ENCODE measurements at places on chromosomes 7 and 10.

GRCh38 chr7:36967387-36967786 lies 243.1 kb upstream of the AOAH start:
- no peak for DNase-seq

DNA sequence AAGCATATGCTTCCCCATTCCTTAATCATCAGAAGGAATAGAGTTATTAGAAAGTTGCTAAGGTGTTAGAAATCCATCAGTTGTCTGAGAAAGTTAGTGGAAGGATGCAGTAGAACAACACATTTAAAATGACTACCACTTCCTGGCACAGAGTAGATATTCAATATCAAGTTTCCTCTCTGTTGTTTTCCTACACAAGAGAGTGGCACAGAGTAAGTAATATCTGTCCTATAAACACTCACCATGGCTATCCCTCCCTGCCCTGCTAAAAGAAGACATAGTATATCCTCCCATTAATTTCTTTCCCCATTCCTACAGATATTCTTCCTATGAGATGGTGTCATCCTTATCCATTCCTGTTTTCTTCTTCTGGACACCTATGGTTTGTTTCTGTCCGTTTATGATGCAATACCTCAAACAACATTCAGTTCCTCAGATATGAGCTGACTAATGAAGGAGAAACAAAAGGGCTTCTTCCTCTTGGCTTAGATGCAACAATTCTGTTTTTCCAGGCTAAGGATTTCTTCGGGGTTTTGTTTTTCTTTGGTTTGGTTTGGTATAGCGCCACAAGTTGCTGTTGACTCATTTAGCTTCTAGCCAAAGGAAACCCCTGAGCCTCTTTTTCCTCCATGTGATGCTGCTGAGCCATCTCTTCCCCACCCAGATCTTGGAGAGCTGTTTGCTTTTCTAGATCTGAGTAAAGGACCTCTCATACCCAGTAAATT lies 32.9 kb upstream of the BPGM start:
- DNase-seq: no peak

DNA sequence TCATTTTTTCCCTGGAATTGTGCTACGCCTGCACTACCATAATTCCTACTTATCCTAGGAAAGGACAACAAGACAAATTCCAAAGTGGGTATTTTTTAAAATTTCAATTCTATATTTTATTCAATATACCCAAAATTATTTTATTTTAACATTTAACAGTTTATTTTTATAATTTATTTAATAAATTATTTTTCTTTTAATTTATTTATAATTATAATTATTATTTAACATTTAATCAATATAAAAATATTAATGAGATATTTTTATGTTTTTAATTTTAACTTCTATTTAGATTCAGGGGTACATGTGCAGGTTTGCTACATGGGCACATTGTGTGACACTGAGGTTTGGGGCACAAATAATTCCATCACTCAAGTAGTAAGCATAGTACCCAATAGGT lies 65.6 kb upstream of the VSTM2A start:
- DNase-seq: no peak

DNA sequence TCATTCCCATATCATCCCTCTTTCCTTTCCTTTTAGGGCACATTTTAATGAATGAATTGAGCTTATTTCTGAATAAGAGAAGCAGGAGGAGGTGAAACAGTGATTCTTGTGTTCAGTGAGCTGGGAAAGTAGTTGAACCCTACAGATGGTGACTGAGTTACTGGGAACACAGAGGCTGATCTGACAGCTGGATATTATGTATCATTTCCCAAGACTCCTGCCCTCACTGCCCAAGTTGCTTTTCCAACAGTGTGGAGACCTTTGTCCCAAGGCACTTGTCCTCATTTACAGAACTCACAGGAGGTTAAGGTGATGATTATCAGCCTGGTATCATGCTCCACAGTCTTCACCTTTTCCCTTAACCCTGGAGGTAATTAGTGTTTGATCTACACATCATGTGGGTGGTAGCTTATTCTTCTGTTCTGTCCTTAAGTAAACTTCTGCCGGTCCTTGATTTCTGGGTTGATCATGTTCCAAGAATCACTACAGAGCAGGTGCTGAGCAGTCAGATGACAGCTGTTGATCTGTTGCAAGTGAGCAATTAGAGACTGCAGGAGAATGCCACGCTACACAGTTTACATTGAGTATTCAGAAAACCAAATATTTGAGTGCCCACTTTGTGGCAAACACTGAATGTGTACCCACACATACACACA lies 2.6 kb downstream of the PRLHR start:
- peak; percentile 55 for DNase-seq

- no peak for DNase-seq
These were observed 1.6 kb downstream of the FZD8 start for GRCh38 chr10:35640474-35640873.

DNA sequence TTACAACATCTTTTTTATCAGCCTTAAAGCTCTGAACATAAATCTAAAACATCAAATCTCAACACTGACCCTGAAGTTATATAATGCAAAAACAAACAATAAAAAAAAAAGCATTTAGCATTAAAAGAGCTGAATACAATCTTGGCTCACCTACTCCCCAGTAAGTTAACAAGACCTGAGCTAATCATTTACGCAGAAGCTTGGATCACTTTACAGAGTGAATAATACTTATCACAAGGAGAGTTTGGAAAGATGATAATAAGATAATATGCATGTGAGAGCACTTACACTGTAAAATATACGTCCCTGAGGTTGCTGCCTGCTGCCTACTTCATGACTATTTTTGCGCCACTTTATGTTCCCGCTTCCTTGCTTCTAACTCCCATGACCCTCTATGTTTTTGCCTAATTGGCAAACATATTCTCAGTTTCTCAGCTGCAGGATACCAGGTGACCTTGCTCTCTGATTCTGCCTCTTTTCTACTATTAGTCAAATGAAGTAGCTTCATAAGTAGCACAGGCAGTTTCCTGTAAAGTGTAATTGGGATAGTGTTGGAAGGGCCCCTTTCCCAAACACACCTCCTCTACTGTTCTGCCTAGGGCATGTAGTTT lies 333.6 kb downstream of the LRRTM3 start:
- DNase-seq: no peak

DNA sequence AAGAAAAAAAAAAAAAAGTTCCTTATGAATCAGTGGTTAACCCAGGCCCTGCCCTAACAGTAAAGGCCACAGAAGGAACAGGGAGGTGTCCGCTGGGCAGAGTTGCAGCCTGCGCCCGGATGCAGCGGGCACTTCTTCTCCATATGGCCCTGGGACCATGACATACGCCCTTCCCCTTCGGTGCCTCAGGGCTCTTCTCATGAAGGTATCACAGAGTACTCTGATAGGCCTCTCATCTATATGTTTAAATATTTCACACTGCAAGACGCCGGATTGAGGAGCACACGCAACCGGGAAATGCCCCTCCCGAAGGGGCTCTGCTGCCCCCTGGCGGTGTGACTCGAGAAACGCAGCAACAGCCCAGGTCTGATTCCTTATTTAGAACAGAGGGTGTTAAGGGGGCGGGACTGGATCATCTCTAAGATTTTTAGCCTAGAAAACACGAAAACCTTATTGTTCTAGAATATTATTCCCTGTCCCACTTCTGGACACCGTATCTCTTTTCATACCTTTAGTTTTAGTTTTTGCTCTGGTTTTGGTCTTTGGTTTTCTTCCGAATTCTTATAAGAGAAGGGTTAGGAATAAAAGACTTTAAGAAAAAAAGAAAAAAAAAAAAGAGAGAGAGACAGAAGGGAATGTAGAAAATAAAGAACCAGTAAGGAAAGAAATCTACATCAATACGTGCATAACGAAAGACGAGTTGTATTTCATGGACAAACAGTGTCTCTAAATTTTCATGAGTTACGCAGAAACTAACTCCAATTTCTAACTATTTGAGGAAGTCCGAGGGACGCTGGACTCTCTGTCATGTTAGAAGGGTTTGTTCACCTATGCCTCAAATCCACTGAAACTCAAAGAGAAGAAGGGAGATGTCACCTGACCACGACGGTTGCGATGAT lies 12.0 kb downstream of the DAGLB start:
- no peak for DNase-seq

GRCh38 chr7:51300762-51301674 lies 15.6 kb downstream of the COBL start:
- no peak for DNase-seq

GRCh38 chr7:83119494-83119893 lies 43.2 kb downstream of the PCLO start:
- DNase-seq: no peak

- DNase-seq: no peak
These were observed 148.3 kb downstream of the ARID5B start for GRCh38 chr10:62049624-62050345.

DNA sequence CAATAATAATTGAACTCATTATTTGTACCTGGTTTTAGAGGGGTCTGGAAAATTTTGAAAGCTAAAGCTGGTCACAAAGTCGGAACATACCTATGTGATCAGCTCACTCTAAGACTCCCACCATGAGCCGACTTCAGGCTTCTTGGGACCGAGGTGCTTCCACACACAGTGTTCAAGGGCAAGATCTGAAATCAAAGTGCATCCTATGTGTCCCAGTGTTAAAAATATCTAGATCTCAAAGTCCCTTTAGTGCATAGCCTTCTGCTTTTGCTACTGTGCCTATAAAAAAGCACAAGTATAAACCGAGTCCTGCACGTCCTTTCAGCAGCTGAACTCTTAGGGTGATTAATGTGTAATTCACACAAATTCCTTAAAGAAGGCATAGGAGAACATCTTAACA lies 43.5 kb upstream of the FXYD4 start:
- DNase-seq: no peak

GRCh38 chr10:86223256-86223655 lies 143.3 kb downstream of the GRID1 start:
- DNase-seq: no peak

GRCh38 chr10:102119417-102120141 lies 589 bp downstream of the LDB1 start:
- DNase-seq: no peak

GRCh38 chr7:94289071-94289470 lies 105.6 kb upstream of the COL1A2 start:
- peak; percentile 52 for DNase-seq

DNA sequence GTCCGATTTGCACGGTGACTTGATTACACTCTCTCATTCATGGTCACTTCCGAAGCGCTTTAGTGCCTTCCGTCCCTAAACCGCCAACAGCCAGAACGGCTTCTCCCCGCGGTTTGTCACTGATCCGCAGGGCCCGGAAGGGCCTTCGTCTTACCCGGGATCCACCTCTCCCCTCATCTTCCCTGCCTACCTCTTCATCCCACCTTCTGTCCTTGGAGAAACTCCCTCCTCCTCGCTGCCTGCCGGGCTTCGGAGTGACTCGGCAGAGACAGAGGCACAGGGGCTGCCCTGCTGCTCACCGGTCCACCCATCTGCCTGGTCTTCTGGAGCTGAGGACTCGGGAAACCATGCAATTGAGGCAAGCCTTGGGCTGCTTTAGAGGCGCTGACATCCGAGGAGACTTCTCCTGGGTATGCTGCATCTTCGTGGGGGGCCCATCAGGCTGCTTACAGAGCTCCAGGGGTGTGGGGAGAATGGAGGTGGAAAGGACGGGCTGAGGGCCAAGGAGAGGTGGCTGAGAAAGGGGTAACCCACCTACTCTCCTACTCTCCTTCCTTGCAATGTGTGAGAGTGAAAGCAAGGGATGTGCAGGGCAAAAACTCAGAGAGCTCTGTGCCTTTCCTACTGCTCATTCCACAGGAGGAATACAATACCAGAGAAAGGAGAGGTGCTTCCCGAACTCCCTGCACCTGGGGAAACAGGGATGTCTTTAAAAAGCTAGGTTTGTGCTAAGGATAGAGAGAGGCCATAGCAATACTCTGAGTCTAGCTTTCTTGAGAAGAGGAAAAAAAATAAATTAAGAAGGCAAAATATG lies 1.0 kb upstream of the HOXA11 start:
- DNase-seq: no peak

GRCh38 chr7:123876557-123877256 lies 31.7 kb downstream of the HYAL4 start:
- no peak for DNase-seq

- no peak for DNase-seq
These were observed 87.8 kb downstream of the ZRANB1 start for GRCh38 chr10:125029584-125030242.

DNA sequence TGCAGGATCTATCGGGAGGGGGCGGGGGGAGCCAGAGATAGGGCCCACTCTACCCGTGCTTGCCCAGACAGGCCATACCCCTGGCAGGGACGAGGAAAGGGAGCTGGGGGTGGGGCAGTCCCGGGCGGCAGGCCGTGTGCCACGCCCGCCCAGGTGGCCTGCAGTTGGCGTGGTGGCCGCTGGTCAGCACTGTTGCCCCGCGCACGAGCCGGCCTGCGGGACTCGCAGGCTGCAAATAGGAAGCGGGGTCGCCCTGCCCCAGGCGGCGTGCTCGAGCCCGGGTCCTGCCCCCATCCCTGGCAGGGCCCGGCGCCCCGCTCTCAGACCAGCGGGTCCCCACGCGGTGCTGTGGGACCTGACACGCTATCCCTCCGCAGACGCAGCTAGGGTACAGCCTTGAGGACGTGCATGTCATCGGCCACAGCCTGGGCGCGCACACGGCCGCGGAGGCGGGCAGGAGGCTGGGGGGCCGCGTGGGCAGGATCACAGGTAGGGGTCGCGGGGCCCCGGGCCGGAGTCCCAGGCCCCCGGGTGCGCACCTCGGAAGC lies 6.7 kb downstream of the PNLIPRP2 start:
- DNase-seq: no peak

- no peak for DNase-seq
These were observed 138.0 kb upstream of the MTPN start for GRCh38 chr7:136114966-136115762.

DNA sequence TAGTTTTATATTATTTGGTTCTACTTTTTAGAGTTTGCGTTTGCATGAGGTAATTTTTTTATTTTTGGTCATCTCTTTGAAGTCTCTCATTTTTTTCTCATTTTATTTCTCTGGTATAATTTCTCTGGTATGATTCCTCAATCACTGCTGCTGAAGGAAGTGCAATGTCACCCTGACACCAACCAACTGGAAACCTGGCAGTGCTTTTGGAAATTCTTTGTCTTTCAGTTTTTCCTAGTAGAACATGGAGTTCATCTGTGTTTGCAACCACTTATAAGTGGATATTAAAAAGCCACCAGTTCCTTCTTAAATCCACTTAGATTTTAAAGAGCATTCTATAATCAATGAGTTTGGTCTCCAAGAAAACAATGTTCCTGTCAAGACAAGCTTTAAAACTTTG lies 291.8 kb downstream of the PRKG1 start:
- DNase-seq: no peak

- DNase-seq: no peak
These were observed 115.8 kb downstream of the HTR7 start for GRCh38 chr10:90741926-90742565.

- no peak for DNase-seq
These were observed 100.1 kb downstream of the LSMEM1 start for GRCh38 chr7:112580717-112581435.

DNA sequence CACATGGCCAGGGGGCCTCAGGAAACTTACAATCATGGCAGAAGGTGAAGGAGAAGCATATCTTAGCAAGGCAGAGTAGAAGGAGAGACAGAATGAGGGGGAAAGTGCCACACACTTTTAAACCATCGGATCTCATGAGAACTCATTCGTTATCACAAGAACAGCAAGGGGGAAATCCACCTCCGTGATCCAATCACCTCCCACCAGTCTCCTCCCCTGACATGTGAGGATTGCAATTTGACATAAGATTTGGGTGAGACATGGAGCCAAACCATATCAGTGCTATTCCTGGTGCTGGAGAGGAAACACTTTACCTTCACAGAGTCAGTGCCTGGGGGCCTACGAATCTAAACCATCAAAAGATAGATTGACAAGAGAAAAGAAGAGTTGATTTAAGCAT lies 61.8 kb downstream of the LGI1 start:
- DNase-seq: no peak

- no peak for DNase-seq
These were observed 295.9 kb downstream of the PTEN start for GRCh38 chr10:88159127-88159829.
